ENCODE measurements at places on chromosomes 3 and 15.

- no peak for DNase-seq
Observed at GRCh38 chr15:51909584-51909983, 62.0 kb downstream of the LEO1 start.

DNA sequence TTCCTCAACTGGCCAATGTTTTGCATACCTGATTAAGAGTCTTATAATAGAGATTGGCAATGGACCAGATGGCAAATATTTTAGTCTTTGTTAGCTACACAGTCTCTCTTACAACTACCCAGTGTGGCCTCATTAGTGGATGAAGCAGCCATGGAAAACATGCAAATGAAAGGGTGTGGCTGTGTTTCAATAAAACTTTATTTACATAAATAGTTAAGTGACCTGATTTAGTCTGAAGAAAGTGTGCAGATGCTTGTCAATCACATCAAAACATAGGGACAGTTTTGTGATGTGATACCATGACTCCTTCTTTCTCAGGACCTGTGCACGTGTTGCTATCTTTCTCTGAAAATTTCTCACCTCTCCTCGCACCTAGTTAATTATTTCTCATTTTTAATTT lies 309.8 kb upstream of the GRM7 start:
- no peak for DNase-seq

DNA sequence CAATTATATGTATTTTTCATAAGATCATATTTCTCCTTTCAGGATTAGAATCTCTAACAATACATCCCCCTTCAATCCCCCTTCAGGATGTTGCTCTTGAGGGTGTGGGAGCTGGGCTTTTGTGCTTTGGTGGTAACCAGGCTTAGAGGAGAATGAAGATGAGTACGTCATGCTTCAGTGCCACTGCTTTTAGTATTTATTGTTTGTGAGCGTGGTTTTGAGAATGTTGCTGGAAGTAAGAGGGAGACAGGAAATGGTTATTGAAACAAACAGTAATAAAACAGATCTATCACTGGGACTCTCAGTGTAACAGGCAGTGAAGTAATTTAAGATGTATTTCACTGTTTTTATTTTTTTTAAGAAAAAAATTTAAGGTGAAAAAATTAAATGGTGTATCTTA lies 35.3 kb downstream of the GBE1 start:
- DNase-seq: no peak

DNA sequence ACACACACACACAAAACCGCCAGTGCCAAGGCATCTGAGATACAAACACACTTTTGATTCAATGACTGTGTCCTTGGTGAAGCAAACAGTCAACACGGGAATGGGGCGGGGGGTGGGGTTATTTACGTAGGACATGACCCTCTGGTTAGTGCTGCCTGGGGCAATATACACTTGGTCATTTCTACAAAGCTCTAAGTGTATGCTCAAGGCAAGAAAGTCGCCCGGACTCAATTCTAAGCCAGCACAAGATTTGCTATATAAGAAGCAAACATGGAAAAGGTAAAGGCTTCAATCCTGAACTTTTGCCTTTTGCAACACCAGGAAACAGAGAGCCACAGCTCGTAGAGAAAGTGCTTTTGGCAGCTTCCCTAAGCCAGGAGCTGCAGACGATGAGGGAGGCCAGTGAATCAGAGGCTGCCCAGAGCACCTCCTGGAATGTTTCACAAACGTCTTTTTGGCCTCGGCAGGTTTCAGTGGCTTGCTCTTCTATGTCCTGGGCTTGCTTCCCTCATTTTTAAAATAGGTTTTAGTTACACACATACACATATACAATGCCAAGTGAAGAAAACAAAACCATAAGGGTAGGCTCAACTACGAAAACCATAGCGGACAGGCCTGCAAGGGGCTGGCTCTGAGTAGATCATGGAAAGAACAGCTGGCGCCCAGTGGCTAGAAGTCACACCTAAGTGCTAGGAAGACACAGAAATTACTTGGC lies 73.6 kb downstream of the TM4SF4 start:
- no peak for DNase-seq

GRCh38 chr15:43268111-43269105 lies 1.7 kb upstream of the TGM5 start:
- no peak for DNase-seq

DNA sequence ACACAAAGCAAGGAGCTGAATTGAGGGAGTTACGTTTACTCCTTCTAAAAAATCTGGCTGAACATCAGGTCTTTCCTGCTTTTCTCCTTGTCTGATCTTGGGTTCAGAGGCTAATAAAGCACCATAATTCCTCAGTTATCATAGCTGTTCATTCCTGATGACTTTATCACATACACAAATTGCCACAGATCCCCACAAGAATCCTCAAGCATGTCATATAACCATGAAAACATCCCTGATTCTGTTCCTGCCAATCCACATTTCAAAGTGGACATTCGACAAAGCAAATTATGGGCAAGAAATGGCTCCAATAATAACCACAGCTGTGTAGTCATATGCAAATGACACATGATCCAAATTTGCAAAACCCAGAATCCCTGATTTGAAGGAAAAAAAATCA lies 321.3 kb downstream of the MEX3B start:
- DNase-seq: no peak

- no peak for DNase-seq
Observed at GRCh38 chr3:141797819-141798447, 34.7 kb downstream of the GRK7 start.

DNA sequence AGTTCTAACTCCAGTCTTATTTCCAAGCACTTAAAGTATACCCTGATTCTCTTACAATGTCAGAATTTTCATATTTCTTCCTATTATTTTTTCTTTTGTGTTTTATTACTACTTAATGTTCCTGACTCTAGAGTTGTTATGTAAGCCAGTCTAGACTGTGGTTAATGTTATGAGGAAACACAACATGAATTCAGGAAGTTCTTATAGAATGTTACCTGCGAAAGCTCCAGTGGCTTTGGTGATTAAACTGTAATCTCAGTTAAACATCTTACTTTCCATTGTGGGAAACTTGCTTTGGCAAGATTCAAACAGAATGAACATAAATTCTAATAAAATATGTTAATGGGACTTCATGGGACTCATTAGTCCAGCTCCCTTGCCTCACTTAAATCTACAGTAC lies 36.6 kb upstream of the CHL1 start:
- no peak for DNase-seq

DNA sequence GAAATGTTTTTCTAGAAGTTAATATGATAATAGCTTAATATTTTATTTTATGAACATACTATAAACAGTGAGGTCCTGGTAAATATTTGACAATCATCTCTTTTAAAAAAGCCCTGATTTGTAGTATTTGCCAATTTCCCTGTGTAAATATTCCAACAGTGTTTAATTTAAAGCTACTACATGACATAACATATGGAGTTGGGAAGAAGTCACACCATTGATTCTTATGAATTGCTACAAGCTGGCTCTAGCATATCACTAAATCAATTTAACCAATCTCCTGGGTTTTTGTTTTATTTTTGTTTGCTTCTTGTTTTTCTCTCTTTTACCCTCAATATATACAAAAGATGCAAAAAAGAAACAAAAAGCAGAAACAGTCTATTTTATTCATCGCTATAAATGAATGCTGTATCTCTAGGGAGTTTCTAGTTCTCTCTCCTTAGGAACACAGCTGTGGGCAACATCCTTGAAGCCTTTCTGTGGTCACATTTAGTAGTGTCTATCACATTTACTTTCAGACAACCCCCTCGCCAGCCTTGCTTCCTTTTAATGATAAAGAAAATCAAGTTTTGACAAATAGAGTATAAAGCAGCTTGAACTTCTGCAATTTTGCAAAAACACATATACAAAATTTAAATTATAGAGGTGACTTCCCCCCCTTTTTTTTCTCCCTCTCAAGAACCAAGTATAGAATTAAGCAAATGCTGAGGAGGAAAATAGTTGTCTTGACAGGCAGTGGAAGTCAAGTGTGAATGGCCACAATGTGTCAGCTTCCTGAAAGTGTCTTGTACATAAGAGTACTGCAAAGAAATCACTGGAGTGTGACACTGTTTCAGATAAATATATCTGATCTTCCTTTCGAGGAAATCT lies 21.4 kb downstream of the CCR1 start:
- DNase-seq: no peak

GRCh38 chr3:126524429-126524988 lies 554 bp downstream of the CHST13 start:
- DNase-seq: no peak

All from NCI-H1105 treated with DMSO at 0.1 percent for 48 hours (cell line).